ENCODE measurements at places on chromosomes 12 and 14. TPM values are rescaled to one million over a fixed set of nuclear protein-coding genes. Genes with fewer than 3 reads are reported as not detected.

Gene LRP1
- total RNA-seq = 1,561 TPM

Gene CDH24
- total RNA-seq = 5.1 TPM

Gene SDR39U1
- 11.8 TPM for total RNA-seq

Gene RTL1
- not detected for total RNA-seq

Gene RPGRIP1
- total RNA-seq = not detected

Gene RERG
- total RNA-seq = 0.65 TPM

Gene PMEL
- total RNA-seq = 0.65 TPM

Data from smooth muscle cell of the pulmonary artery (primary cell).